ENCODE measurements at places on chromosomes 7 and 10. TPM values are rescaled to one million over a fixed set of nuclear protein-coding genes. Genes with fewer than 3 reads are reported as not detected.
A peak's percentile ranks its signal among the peaks of the same experiment; 100 is the strongest.

DNA sequence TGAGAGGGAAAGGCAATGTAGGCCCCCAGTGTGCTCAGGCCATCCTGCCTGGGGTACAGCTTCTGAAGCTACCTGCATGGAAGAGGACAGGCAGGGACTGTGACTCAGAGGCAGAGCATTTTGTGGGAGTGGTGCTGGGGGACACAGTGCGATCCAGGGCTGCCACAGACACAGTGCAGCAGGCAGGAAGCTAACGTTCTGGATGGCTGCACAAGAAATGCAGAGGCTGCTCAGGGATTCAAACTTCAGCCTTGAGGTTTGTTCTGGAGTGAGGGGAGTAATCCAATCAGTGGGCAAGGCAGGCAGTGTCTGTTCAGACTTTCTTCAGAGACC is 648.0 kb upstream of the IGFBP3 start:
- DNase-seq = no peak

DNA sequence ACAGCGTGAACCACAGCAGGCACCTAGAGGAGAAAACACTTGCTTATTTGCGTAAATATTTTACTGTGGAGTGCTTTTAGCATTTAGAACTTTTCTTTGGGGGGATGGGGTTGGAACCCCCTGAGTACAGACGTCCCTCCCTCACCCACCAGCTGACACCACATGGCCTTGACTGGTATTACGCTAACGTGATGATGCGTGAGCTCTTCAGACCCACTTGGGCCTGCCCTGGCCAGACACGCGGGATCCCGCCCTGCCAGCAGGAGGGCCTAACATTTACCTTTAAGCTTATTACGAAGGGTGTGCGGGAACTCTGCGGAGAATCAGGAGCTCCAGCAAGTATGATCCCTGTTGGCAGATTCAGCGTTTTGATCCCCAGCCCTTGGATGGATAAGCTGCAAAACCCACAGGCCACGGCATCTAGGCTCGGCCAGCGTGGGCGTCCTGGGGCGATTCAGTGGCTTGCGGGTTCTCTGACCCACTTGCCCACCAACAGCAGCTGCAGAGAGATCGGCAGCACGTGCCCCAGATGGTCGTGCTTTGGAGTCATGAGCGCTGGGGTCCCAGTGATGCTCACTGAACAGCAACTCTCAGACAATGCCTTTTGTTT is 545.5 kb upstream of the FOXK1 start:
- DNase-seq = no peak

DNA sequence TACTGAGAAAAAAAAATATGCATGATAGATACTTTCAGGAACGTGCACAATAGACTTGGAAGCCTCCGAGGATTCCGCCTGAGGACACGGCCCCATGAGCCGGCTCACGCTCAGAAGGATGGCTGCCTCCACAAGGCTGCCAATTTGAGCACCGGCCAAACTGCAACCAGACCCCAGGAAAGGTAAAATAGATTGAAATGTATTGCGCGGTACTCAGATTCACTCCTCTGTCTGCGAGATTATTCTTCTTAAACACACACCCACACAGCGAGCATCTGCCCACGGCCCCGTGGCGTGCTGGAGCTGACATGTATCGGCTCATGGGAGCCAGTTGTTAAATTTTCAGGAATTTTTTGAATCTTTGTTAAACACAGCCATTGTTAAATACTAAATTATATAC is 653.2 kb upstream of the MKI67 start:
- no peak for DNase-seq

- no peak for DNase-seq
Observed at GRCh38 chr7:108347616-108348015, 108.6 kb downstream of the NRCAM start.

DNA sequence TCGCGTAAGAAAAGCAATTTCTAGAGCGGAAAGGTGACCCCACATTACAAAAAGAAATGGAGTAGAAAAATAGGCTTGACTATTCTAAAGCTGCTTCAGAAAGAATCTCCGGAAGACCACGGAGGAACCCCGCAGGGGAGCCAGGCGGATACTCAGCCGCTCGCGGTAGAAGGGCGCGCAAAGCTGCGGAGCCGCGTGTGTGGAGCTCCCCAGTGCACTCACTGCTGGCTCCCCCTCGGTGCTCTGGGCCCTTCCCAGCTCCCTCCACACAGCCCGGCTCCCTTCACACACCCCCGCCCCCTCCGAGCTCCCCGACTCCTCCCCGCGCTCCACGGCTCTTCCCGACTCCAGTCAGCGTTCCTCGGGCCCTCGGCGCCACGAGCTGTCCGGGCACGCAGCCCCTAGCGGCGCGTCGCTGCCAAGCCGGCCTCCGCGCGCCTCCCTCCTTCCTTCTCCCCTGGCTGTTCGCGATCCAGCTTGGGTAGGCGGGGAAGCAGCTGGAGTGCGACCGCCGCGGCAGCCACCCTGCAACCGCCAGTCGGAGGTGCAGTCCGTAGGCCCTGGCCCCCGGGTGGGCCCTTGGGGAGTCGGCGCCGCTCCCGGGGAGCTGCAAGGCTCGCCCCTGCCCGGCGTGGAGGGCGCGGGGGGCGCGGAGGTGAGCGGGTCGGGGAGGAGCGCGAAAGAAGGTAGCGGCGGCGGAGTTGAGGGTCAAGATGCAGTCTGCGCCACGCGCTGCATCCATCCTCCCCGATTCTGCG is at the start of gene STEAP2:
Gene STEAP2, plus strand, starts transcription at position 350 of the 758 bp plus-strand sequence. CDS start 13,343 bp downstream, outside the sequence.
- DNase-seq = peak; percentile 15

The CFAP46 gene
- 3.7 TPM for total RNA-seq

The USP6NL gene
- 64.5 TPM for total RNA-seq

The UCN3 gene
- not detected for total RNA-seq

The STEAP4 gene
- 0.09 TPM for total RNA-seq

The CCL26 gene
- total RNA-seq = not detected

All from activated B cell treated with CpG ODN at 0.5 μM for 24 hours (primary cell).